CD4-positive, alpha-beta memory T cell (primary cell): ENCODE measurements at places on chromosomes 7 and 10.

GRCh38 chr7:7214398-7215347 lies 32.3 kb downstream of the C1GALT1 start:
- no peak for DNase-seq

DNA sequence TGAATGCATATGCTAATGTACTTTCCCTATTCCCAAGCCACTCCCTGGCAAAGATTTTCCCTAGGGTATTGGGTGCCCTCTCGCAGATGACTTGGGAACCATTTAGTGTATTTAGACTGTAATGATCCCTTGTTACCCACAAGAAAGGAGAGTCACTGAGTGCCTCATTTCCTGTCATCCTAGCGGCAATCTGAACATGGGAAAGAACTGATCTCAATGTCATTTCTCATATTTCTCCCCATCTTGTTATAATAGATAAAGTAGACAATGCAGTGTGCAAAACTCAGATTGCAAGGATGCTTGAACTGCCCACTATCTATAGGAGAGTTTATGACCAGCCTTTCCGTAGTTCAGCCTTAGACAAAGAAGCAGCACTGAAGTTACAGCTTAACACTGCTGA lies 123.3 kb downstream of the MICU1 start:
- no peak for DNase-seq

GRCh38 chr10:43734716-43735115 lies 86.0 kb upstream of the ZNF32 start:
- no peak for DNase-seq

- DNase-seq, result no peak
Measured at GRCh38 chr10:27646194-27646593, 99.4 kb downstream of the MKX start.

DNA sequence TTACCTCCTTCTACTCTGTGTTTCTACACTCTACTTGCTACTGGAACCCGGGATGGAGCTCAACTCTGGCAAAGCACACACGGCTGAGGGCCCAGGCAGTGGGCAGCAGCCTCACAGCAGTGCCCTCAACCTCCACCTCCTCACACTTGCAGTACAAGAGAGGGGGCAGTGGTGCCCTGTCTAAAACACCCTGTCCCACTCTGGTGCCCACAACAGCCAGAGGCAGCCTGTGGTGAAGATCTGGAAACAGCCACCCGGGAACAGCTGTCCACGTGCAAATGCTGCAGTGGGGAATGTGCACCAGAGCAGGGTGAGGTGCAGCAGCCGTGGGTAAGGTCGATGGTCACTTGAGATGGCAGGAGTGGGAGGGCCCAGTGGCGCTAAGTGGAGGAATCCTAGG lies 13.7 kb downstream of the MAT1A start:
- no peak for DNase-seq

DNA sequence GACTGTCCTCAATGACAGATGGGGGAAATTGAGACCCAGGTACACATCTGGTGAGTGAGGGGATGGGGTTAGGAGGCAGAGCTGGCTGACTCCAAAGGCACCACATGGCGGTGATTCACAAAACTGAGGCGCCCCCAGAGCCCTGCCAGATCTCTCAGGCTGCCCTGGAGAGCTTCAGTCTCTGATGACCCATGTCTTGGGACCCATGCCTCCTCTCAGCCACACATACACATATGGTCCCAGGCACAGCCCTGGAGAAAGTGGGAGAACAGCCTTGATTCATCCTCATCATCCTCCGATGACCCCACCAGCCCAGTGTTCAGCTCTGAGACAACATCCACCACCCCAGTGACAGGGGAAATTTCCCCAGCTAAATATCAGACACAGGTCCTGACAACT lies 426.0 kb downstream of the RPS24 start:
- DNase-seq, result no peak

GRCh38 chr7:140638173-140638791 lies 2.3 kb downstream of the DENND2A start:
- DNase-seq, result no peak

DNA sequence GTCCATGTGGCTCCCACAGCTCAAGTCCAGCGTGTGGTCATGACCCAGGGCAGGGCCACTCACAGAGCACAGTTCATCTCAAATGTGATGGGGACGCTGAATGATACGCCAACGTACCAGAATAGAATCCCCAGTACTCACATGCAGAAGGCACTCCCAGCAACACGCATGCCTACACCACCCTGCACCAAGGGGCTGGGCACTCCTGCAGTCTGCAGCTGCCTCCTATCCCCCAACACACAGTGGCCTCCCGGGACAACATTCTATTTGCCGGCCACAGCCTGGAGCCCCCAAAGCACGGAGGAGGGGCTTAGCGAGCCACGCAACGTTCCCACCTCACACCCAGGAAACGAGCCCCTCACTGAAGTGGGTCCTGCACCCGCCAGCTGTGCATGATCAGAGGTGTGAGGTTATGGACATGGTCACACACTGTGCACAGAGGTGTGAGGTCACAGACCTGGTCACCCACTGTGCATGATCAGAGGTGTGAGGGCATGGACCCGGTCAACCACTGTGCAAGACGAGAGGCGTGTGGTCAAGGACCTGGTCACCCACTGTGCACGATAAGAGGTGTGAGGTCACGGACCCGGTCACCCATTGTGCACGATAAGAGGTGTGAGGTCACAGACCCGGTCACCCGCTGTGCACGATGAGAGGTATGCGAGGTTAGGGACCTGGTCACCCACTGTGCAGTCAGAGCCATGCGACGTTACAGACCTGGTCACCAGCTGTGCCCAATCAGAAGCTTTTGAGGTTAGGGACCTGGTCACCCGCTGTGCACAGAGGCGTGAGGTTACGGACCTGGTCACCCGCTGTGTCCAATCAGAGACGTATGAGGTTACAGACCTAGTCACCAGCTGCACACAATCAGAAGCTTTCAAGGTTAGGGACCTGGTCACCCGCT lies 182.8 kb downstream of the DIP2C start:
- no peak for DNase-seq

DNA sequence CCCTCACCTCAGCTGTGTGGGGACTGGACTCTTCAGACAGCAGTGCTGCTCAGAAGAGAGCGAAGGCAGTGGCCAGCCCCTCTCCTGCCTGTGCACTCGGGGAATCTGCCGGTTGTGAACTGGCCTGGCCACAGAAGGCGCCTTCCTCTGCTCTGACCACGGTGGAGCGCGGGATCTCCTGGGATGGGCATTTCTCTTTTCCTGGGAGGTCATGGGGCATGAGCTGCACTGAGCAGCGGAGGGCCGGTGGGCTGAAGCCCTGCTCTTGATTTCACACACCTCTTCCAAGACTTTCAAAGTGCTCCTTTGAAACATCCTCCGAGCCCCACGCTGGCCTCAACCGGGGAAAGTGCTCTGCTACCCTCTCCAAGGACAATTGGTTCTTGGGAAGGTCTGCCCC lies 125.6 kb upstream of the FAM20C start:
- DNase-seq, result no peak

DNA sequence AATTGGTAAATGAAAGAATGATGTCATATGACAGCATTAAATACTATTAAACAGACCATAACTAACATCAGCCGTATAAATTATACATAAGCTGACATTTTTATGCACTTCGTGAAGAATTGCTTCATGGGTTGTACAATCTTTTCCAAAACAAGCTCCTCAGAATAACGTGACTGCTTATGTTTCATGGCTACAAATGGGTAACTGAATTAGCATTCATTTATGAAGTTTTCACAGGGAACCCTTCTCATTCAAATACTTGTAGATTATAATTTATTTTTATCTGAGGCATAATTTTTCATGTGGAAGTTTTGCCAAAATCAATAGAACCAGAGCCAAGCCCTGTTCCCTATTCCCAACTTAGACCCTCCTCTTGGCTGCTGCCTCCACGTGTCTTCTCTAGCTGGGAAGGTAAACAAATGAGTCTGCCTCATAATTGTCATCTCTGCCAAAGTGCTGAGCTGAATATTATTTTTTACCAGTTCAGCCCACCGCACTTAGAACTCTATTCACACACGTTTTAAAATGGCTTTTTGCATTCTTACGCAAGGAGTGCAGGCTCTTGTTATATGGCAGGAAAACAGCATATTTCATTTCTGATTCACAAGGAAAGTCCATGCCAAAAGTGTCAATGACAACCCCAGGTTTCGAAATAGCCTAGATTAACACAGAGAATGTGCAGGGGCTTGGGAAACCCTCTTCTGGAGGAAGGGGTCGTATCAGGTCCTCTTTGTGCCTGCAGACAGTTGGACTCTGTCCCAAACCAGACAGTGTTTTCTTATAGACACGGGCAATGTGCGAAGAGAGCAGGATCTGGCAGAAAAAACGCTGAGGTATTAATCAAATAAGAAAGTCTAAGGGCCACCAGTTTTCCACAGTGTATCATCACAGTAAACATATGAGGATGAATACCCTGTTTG lies 370.7 kb upstream of the MGMT start:
- DNase-seq, result no peak

- DNase-seq, result no peak
Measured at GRCh38 chr7:84665339-84665738, 470.8 kb upstream of the SEMA3A start.

DNA sequence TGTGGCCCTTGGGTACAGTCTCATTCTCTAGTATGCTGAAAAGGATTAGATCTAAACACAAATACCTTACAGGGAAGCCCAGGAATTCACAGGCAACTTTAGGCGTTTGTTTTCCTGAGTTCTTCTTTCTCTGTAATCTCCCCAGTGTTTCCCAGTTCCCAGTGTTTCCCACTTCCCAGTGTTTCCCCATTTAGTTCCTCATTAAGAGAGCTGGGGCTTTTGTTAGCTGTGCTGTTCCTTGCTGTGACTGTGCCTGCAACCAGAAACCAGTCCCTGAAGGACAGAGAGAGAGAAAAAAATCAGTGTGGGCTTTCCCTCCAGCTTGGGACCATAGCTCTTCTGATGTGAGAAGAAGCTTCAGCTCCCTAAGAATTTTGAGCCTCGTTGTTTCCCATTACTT lies 802.9 kb upstream of the COBL start:
- no peak for DNase-seq

DNA sequence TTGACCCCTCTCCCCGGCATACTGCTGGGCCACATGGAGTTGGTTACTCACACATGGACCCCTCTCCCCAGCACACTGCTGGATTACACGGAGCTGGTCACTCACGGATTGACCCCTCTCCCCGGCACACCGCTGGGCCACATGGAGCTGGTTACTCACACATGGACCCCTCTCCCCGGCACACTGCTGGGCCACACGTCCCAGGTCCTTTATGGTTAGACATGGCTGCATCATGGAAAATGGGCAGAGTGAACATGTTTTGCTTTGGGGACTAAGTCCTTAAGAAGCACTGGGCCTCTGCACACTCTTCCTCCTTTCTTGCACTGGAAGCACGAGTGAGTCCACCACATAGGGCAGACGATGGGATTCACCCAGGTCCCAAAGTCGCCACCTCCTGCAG lies 102.1 kb upstream of the SHH start:
- no peak for DNase-seq

- DNase-seq, result no peak
Measured at GRCh38 chr7:29017713-29018112, 59.6 kb upstream of the TRIL start.

DNA sequence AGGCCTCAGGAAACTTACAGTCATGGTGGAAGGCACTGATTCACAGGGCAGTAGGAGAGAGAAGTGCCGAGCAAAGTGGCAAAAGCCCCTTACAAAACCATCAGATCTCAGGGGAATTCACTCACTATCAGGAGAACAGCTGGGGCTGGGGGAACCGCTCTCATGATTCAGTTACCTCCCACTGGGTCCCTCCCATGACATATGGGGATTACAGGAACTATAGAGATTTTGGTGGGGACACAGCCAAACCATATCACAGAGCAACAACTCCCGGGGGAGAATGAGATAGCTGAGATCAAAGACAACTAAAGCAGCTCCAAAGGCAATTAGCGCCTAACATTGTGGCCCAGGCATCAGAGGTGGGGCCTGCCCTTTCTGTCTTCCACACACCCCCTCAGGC lies 85.4 kb upstream of the VOPP1 start:
- DNase-seq, result no peak

DNA sequence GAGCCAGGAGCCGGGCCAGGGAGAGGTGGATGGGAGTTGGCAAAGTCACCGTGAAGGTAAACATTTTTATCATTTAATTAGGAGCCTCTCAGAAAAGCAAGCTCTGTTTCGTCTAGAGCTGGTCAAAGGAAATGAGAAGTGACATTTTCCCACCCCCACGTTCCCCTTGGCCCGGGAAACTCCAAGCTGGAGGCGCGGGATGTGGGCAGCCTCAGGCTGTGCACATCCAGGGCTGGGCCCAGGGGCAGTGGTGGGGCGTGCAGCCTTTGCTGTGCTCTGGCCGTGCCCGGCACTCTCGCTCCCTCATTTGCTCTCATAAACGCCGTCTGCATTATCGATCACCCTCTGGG lies 135.6 kb upstream of the RET start:
- DNase-seq, result no peak

DNA sequence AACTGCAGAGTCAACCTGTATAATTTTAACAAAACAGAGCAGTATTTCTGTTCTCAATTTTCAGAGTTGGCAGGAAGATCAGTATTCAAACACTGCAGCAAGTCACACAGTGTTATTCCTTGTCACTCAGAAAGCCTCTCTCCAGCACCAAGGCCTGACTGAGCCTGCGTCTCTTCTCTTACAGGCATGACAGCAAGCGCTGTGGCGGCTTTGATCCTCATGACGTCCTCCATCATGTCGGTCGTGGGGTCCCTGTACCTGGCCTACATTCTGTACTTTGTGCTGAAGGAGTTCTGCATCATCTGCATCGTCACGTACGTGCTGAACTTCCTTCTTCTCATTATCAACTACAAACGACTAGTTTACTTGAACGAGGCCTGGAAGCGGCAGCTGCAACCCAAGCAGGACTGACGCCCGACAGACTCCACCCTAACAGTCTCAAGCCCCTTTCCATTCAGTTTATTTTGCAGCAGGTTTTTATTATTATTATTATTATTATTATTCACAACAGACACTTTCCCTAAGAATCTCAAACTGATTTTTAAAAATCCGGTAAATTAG lies 28.0 kb downstream of the GUSB start:
- no peak for DNase-seq

DNA sequence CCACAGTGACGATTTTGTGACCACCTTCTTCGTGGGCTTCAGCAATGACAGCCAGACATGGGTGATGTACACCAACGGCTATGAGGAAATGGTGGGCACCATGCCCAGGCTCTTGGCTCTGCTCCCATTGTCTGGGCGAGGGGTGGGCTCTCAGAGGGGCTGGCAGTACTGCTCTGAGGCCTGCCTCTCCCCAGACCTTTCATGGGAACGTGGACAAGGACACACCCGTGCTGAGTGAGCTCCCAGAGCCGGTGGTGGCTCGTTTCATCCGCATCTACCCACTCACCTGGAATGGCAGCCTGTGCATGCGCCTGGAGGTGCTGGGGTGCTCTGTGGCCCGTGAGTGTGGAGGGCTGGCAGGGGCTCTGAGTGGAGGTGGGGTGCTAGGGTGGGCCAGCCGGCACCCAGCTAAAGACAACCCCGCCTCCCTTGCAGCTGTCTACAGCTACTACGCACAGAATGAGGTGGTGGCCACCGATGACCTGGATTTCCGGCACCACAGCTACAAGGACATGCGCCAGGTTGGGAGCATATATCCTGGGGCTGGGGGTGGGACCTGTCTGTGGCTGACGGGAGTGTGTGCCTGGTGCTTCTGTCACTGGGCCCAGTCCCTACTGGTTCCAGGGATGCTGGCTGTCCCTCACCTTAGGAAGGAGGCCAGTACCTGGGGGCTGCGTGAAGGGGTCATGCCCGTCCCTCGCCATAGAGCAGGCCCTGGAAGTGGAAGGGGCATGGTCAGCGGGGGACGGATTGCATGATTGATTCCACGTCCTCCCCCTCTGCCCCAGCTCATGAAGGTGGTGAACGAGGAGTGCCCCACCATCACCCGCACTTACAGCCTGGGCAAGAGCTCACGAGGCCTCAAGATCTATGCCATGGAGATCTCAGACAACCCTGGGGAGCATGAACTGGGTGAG lies 6.8 kb downstream of the AEBP1 start:
- DNase-seq, result no peak

- DNase-seq, result no peak
Measured at GRCh38 chr7:143210541-143210940, 11.3 kb upstream of the TAS2R40 start.
